ENCODE measurements at places on chromosomes 6 and 20.
A peak's percentile ranks its signal among the peaks of the same experiment; 100 is the strongest.

DNA sequence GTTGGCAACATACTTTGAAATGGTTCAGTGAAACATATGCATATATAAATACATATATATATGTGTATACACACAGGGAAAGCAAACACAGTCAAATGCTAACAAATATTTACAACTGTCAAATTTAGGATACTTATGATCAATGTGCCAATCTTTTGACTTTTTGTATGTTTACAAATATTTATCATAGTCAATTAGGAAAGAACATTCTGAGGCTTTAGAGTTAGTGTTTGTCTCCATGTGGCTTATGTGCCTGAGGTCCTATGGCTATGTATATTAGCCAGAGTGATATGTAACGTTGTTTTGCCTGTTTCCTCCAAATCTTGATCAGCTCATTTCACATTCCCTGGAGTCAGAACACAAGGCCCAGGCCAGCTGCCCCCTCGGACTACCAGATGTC lies 126.5 kb upstream of the MAN1A1 start:
- DNase-seq, result no peak

DNA sequence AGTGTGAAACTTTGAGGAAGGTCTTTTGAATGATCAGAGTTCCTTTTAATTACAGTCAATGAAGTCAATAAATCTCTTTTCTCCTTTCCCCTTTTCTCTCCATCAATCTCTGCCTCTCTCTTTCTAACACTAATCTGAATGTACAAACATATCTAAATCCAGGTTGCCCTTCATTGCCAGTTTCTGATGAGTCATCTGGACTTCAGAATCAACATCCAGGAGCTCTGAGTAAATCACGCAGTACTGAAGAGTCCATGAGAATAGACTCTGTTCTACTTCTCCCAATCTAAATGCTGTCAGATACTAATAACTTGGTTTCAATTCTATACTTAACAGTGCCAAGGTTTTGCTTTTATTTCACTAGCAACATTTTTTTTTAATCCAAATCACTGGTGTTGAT lies 238.7 kb upstream of the THEMIS start:
- DNase-seq, result peak; percentile 67

DNA sequence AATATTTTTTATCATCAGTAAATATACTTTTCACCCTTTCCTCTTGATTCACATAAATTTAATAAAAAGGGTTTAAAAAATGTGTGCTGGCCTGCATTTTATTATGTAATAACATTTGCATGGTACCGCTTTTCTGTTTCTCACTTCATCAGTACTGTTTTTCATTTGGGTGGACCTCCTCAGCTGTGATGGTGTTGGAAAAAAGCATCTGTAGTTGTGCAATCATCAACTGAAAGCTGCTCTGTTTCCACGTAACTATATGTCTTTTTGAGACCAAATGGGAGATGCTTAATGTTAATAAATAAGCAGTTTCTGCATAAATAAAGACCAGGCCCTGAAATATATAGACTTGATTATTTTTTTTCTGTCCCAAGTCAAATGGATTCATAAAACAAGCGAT lies 31.6 kb upstream of the CENPW start:
- DNase-seq, result no peak

- no peak for DNase-seq
Observed at GRCh38 chr20:40776466-40777457, 87.7 kb upstream of the MAFB start.

DNA sequence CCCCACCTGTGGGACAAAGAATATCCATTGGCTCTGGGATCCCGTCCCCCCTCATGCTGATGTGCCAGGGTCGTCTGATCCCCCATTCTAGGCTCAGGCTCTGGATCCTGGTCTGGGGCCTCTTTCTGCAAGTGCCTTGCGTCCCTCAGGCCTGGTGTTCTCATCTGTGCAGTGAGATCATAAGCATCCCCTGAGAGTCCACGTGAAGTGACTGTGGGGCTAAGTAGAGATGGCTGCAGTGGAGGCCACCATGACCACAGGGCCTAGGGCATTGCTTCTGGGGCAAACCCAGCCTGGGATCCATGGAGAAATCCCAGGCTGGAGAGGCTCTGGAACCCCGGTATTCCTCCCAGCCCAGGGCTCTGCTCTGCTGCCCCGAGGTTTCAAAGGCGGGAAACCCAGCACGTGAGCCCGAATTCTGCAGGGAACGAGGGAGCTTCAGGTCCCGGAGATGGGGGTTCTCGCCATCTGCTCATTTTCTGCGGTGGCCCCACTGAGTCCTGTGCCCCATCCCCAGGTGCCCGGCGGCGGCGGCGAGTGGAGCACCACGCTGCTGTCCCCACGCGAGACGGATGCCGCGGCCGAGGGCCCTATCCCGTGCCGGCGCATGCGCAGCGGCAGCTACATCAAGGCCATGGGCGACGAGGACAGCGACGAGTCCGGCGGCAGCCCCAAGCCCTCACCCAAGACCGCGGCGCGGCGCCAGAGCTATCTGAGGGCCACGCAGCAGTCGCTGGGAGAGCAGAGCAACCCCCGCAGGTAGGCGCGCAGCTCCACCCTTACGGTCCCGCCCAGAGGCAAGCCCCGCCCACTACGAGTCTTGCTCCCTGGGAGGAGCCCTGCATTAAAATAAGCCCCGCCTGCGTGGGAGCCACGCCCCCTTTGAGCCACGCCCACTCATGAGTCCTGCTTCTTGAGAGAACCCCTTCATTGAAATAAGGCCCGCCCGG lies 105.5 kb upstream of the MYL9 start:
- DNase-seq, result peak; percentile 30

DNA sequence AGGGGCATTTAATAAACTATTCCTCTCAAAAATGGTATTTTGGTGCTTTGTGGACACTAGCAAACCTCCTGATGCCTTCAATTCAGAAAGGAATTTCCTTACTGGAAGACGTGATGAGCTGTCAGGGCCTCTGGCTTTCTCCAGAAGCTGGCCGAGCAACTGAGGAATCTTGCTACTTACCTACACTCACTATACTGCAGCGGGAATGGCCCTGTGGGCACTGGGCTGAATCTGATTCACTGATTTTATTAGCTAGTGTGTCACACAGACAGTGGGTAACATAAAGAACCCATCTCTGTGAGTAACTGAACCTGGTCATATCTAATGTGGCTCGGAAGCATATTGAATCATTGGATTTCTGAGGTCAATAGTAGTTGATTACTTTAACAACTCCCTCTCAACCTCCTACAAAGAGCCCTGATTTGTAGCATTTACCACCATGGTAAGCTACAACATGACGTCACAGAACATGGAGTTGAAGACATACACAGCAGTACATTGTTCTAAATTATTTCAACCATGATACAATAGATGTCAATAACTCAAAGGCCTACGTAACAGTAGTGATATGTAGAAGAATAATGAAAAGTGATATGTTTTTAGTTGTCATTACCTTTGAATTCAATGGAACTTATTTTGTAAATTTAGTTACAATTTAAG lies 232.1 kb downstream of the SYNE1 start:
- DNase-seq, result no peak

GRCh38 chr6:149387779-149388512 lies 12.1 kb upstream of the SUMO4 start:
- DNase-seq, result no peak

- DNase-seq, result no peak
Observed at GRCh38 chr6:44976677-44977641, 351.2 kb upstream of the RUNX2 start.
